Omental fat pad (tissue), 4 donors: ENCODE measurements at places on chromosomes 2 and 18. TPM values are rescaled to one million over a fixed set of nuclear protein-coding genes. Genes with fewer than 3 reads are reported as not detected.

UGT1A3 gene
- not detected for total RNA-seq

CPO gene
- total RNA-seq = 0.48 TPM

EMX1 gene
- total RNA-seq = 4.0 TPM

HOXD12 gene
- not detected for total RNA-seq

IFIH1 gene
- 12.6 TPM for total RNA-seq

LDLRAD4 gene
- 23.9 TPM for total RNA-seq

PMAIP1 gene
- 2.8 TPM for total RNA-seq

TFCP2L1 gene
- total RNA-seq = 5.8 TPM

OTOF gene
- 0.06 TPM for total RNA-seq

RESP18 gene
- total RNA-seq = not detected

THSD7B gene
- total RNA-seq = 12.9 TPM

SNRNP200 gene
- total RNA-seq = 64.8 TPM

MEX3C gene
- 46.5 TPM for total RNA-seq

CPLX4 gene
- total RNA-seq = not detected

RUFY4 gene
- not detected for total RNA-seq

ABHD1 gene
- total RNA-seq = 1.1 TPM

TCF23 gene
- not detected for total RNA-seq

AP1S3 gene
- 1.6 TPM for total RNA-seq

ADRA2B gene
- 0.63 TPM for total RNA-seq

SP5 gene
- not detected for total RNA-seq

MYCN gene
- total RNA-seq = not detected

LCT gene
- total RNA-seq = 0.09 TPM

FHOD3 gene
- total RNA-seq = 2.8 TPM

CHST9 gene
- not detected for total RNA-seq

C18orf54 gene
- total RNA-seq = 0.96 TPM

RRM2 gene
- 1.9 TPM for total RNA-seq

APLF gene
- 6.0 TPM for total RNA-seq

TXNL4A gene
- total RNA-seq = 31.0 TPM

ZBTB7C gene
- 13.3 TPM for total RNA-seq

GTF2A1L gene
- not detected for total RNA-seq

GLI2 gene
- 2.4 TPM for total RNA-seq

EPAS1 gene
- 491 TPM for total RNA-seq

POLR1B gene
- 13.5 TPM for total RNA-seq

AQP12B gene
- not detected for total RNA-seq

COL5A2 gene
- 82.0 TPM for total RNA-seq

GREB1 gene
- total RNA-seq = 12.4 TPM

POTEC gene
- not detected for total RNA-seq

NCKAP5 gene
- 0.79 TPM for total RNA-seq

RGPD4 gene
- total RNA-seq = not detected

RAB1A gene
- 106 TPM for total RNA-seq

LANCL1 gene
- total RNA-seq = 26.3 TPM

GAREM1 gene
- 12.2 TPM for total RNA-seq

RAX gene
- total RNA-seq = not detected

ANKRD30BL gene
- not detected for total RNA-seq

CLIP4 gene
- 45.4 TPM for total RNA-seq

KCNE4 gene
- 16.6 TPM for total RNA-seq

PSD4 gene
- 27.6 TPM for total RNA-seq

EVA1A gene
- total RNA-seq = 0.50 TPM

TSPYL6 gene
- 0.32 TPM for total RNA-seq

COL6A3 gene
- 712 TPM for total RNA-seq

SLC40A1 gene
- total RNA-seq = 107 TPM

SERPINB4 gene
- not detected for total RNA-seq

HNMT gene
- 91.3 TPM for total RNA-seq

LAMA1 gene
- 2.2 TPM for total RNA-seq

SLC30A3 gene
- not detected for total RNA-seq

PIAS2 gene
- total RNA-seq = 24.4 TPM
